Astrocyte (in vitro differentiated cells and primary cell): ENCODE measurements at places on chromosomes 7 and 10. TPM values are rescaled to one million over a fixed set of nuclear protein-coding genes. Genes with fewer than 3 reads are reported as not detected.

TMEM270 gene
- not detected in 2 replicates for total RNA-seq

FAM241B gene
- 3.1 and 4.4 TPM in 2 replicates for total RNA-seq

PRPS1L1 gene
- not detected in 2 replicates for total RNA-seq

CLDN3 gene
- 0.68 TPM in 1 of 2 replicates, not detected in the other for total RNA-seq

ARHGAP22 gene
- total RNA-seq, result 4.7 and 6.2 TPM in 2 replicates

ELMO1 gene
- 17.8 and 20.4 TPM in 2 replicates for total RNA-seq

DNAJB9 gene
- 25.2 and 27.5 TPM in 2 replicates for total RNA-seq

ATOH7 gene
- 0.19 TPM in 1 of 2 replicates, not detected in the other for total RNA-seq

SEMA3E gene
- total RNA-seq, result 3.7 and 4.6 TPM in 2 replicates

DHX32 gene
- 39.4 and 41.7 TPM in 2 replicates for total RNA-seq

AQP1 gene
- 6.7 and 10.0 TPM in 2 replicates for total RNA-seq

SH2B2 gene
- total RNA-seq, result 3.4 and 5.6 TPM in 2 replicates

HOXA2 gene
- not detected in 2 replicates for total RNA-seq

PAX4 gene
- not detected in 2 replicates for total RNA-seq

ZNF503 gene
- total RNA-seq, result 11.1 and 11.9 TPM in 2 replicates

DGKI gene
- total RNA-seq, result 6.3 and 7.5 TPM in 2 replicates

SLC39A12 gene
- not detected in 2 replicates for total RNA-seq

LIPF gene
- total RNA-seq, result not detected in 2 replicates

ZNF487 gene
- 2.6 and 2.8 TPM in 2 replicates for total RNA-seq

VSIR gene
- total RNA-seq, result 2.9 and 3.4 TPM in 2 replicates

NAMPT gene
- 42.3 and 52.1 TPM in 2 replicates for total RNA-seq

PITX3 gene
- total RNA-seq, result 1.6 and 1.7 TPM in 2 replicates

PKD2L1 gene
- total RNA-seq, result not detected in 2 replicates

CPA2 gene
- total RNA-seq, result not detected in 2 replicates

ENO4 gene
- total RNA-seq, result 0.52 and 1.4 TPM in 2 replicates
